ENCODE measurements at places on chromosomes 11 and 22. TPM values are rescaled to one million over a fixed set of nuclear protein-coding genes. Genes with fewer than 3 reads are reported as not detected.
A peak's percentile ranks its signal among the peaks of the same experiment; 100 is the strongest.

- DNase-seq, result no peak
These were observed 48.2 kb upstream of the OR5P2 start for GRCh38 chr11:7844986-7845385.

DNA sequence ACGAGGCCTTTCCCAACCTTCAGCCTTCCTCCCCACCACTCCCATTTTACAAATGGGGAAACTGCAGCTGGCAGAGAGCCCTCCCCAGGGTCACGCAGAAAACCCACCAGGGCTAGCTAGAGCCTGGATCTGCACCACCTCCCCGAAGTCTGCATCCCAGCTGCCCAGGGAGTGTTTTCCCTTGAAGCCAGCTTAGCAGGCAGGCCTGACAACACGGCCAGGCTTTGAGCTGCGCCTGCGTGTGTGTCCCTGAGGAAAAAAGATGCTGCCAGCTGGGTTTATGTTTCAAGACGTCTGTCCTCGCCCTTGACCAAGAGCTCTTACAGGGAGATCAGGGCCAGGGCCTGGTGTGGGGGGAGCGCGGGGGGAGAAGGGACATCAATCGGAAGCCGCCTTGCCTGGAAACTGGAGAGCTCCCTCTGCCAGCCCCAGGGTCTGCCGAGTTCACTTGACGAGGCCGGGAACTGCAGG lies 20.3 kb downstream of the WNT11 start:
- no peak for DNase-seq

DNA sequence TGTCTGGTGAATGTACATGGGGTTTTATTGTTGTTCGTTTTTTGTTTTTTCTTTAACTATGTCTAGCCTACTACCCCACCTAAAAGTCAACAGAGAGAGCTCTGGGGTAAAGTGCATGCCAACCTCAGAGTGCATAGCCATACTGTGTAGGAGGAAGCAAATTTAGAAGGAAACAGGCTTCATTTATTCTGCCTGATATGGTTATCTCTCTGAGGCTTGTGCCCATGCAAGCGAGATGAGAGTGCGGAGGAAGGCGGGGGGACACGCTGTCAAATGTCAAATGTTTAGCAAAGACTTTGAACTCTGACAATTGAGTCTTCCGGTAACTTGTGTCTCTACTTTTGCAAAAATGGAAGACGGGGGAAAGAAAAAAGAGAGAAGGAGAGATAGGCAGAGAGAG lies 295.5 kb downstream of the ETS1 start:
- DNase-seq, result no peak

DNA sequence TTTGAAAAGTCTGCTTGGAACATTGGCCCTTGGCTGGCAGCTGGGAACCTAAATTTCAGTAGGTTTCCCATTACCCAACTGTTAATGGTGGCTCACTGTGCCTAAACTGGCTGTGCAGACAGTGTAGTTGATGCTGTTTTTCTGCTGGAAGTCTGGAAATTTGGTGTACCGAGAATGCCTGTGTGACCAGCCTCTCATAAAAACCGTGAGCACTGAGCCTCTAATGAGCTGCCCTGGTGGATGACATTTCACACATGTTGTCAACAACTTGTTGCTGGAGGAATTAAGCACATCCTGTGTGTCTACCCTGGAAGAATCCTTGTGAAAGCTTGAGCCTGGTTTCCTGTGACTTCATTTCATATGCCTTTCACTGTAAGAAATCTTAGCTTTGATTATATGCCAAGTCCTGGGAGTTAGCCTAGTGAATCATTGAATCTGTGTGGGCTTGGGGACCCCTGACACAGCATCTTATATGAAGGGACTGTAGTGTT lies 131.1 kb downstream of the LDLRAD3 start:
- DNase-seq, result no peak

DNA sequence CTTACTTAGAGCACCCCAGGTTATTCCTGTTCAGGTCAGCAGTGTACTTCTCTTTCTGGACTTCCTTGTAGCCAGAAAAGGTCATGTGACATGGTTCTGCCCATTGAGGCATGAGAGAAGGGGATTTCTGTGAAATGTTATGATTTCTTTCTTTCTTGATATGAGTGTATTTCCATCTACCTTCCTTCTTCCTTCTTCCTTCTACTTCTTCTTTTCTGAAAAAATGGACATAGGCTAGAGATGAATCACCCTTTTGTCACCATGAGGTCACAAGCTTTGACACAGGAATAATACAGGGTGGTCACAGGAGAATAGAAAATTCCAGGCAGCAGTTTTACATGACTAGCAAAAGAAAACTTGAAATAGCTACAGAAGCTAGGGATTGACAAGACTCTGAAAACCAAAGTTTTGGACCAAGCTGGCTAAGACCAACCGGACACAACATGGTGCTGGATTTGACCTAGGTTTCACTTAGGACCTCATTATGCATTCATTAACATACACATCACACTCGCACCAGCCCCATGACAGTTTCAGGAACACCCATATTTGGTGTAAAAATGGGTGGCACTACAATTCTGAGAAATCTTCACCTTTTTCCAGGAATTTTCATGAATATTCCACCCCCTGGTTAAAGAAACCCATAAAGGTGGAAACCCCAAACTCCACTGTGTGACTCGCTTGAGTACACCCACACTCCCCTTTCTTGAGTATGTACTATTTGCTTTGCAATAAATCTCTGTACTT lies 21.2 kb upstream of the MAP6 start:
- DNase-seq, result no peak

GRCh38 chr11:17003426-17003825 lies 10.8 kb downstream of the PLEKHA7 start:
- DNase-seq, result no peak

DNA sequence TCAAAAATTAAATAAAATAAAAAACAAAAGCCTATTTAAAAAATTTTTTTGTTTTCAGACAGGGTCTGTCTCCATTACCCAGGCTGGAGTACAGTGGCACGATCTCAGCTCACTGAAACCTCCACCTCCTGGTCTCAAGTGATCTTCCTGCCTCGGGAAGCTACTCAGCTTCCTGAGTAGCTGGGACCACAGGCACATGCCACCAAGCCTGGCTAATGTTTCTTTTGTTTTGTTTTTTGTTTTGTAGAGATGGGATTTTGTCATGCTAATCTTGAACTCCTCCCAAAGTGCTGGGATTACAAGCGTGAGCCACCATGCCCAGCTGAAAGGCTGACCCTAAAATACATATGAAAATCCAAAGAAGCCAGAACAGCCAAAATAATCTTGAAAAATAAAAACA lies 20.4 kb upstream of the L3MBTL2 start:
- no peak for DNase-seq

GRCh38 chr22:37276776-37277175 lies 5.5 kb upstream of the CYTH4 start:
- DNase-seq, result peak; percentile 35

- no peak for DNase-seq
These were observed 24.7 kb downstream of the LUZP2 start for GRCh38 chr11:24521601-24522000.

- DNase-seq, result peak; percentile 70
These were observed 50.7 kb downstream of the TP53I11 start for GRCh38 chr11:44899959-44900358.

DNA sequence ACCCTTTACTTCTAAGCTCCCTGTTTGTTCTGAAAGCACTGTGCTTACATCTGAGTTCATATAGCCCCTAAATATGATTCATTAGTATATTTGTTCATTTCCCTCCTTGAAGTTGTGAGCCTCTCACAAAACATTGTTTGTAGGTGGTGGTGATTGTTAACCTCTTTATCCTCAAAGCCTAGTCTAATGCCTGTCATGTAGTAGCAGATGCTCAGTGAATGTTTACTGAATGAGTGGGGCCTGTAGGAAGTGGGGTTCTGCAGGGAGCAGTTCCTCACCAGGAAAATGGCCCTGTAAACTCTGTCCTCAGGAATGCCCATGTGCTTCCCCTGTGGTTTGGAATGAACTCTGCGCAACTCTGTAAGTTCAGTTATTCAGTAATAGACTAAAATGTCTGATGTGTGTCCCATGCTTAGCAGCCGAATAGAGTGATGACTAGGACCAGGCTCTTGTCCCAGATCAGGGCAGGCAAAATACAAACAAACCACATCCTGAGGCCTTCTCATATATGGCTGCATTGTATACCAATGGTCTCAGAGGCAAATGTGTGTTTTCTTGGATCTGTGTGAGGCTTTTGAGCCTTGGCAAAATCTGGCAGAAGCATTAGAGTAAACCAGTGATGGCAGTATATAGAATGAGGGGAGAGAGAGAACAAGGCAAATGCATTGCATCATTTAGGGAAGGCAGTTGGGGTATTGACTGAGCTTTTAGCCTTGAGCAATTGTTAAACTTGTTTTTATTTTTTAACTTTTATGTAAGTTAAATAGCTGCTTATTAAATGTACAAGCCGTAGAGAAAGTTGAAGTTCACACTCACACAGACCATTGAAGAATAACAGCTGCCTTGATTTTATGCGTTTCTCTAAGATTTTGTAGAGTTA lies 91.4 kb upstream of the BIRC3 start:
- DNase-seq, result peak; percentile 77

GRCh38 chr11:112949781-112950575 lies 11.2 kb upstream of the NCAM1 start:
- no peak for DNase-seq

DNA sequence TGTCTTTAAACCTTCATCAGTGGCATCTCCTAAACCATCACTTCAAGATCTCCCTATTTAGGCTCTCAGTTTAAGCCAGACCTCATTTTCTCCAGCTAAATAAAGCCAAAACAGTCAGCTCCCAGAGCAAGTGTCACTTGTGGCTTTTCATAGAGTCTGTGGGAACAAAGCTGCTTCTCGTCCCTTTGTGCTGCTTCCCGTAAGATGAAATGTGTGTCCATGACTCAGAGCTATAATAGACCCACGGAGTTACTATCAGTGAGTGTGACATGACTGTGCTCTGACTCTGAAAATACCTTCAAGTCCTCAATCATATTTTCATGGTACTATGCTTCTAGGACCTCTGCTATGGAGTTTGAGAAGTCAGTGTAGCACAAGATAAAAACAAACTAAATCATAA lies 57.3 kb upstream of the SLN start:
- DNase-seq, result no peak

- DNase-seq, result no peak
These were observed 140.3 kb downstream of the CADM1 start for GRCh38 chr11:115363921-115364320.

- no peak for DNase-seq
These were observed 10.3 kb downstream of the CD81 start for GRCh38 chr11:2387266-2387987.

- DNase-seq, result no peak
These were observed 74.1 kb downstream of the PRSS23 start for GRCh38 chr11:86874304-86875056.

DNA sequence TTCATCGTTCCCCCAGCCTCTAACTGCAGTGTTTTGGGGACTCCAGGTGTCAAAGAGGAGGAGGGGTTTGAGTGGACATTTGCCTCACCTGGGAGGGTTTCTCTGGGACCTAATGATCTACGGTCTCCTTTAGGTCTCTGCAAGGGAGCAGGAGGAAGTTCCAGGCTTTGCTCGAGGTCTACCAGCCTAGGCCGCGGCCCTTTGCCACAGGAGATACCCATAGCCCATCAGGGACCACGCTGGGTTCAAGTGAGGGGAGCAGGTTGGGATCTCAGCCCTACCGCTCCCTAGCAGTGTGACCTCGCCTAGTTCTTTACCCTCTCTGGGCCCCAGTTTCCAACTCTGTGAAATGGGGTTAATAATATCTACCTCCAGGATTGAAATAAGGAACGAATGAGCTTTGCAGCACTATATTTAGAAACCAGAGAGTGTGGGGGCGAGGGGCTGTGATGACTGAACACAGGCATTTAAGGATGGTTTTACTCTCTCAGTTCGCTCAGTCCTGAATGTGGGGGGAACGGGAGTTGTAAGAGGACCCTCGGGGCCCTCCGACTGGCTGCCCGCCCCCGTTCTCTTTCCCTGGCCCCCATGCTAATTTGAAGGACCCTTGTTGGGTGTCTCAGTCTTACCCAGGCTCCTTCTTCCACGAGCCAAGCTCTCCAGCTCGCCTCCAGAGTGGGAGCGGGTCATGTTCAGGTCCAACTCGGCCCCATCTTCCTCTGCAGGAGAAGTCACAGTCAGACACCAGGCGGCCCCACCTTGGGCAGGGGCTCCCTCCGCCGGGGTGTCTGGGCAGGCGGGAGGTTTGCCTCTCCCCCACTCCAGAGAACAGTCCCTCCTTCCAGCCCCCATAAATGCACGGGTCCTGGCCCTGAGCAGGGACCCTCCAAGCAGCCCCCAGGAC lies 11.7 kb downstream of the PDGFB start:
- DNase-seq, result no peak

DNA sequence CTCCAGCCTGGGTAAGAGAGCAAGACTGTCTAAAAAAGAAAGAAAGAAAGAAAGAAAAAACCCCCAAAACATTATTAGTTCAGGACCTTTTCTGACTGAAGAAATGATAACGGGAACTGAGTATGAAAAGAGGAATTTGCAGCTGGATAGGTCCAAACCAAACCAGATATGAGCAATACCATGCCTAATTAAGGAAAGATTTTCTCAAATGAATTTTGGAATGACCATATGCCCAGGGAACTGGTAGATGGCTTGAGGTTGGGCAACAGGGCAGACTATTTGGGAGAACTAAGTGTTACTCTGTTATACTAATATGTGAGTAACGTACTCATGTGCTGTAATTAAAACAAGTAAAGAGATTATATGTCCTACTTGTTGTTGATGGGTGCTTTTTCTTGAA lies 186.1 kb downstream of the TMEM135 start:
- DNase-seq, result no peak

- DNase-seq, result no peak
These were observed 161.5 kb upstream of the MTMR2 start for GRCh38 chr11:96085319-96085930.

The DTX4 gene
- 0.95 TPM for total RNA-seq

The TMPRSS4 gene
- not detected for total RNA-seq

The OR6T1 gene
- total RNA-seq, result not detected

The RAG2 gene
- not detected for total RNA-seq

The MMP8 gene
- 31.6 TPM for total RNA-seq

The OVOL1 gene
- total RNA-seq, result not detected

The EIF1AD gene
- 27.8 TPM for total RNA-seq

The SLC22A6 gene
- not detected for total RNA-seq

The SF3A1 gene
- 54.6 TPM for total RNA-seq

The C11orf42 gene
- total RNA-seq, result not detected

The C11orf91 gene
- total RNA-seq, result not detected
